NCI-H1694 treated with DMSO at 0.1 percent for 48 hours (cell line): ENCODE measurements at places on chromosomes 7 and 10.

DNA sequence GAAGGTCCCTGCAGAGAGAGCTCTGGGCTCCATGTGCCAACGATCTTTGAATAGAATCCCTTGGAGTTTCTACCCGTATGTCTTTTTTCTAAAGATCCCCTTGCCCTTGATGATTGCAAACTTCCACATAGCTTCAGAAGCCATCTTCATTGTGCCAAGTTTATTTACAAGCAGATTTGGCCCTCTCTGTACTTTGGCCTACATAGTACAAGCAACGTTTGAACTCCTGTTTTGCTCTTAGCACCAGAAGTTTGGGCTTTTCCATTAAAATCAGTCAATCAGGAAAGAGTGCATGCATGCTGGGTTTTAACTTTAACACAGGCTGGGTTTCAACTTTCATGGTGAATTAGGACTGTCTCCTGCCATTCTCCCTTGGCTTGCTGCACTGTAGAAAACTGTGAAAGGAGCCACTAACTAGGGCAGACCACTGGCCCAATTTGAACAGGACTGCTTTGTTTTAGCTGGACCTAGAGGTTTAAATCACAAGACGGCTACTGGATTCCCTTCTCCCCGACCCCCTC is 557.6 kb upstream of the GALNT17 start:
- DNase-seq = no peak

GRCh38 chr10:73168465-73168803 is 515 bp downstream of the FAM149B1 start:
- no peak for DNase-seq

GRCh38 chr7:97002555-97003261 is 2.6 kb upstream of the DLX6 start:
- DNase-seq = no peak

DNA sequence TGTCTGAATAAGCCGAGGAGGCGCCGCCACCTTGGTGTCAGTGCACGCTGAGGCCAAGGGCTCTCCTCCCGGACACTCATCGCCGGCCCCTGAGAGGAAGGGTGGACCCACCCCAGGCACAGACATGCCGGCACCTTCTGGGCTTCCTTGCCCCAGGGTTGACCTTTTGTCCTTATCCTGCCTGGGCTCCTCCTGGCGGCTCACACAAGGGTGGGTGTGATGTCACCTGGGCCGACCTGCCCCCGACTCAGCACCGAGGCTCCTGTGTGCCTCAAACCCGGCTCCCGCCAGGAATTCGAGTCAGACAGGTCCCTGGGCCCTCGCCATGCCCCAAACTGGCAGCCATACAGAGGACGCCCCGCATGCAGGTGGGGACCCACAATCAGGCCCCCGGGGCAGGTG is 17.7 kb upstream of the CFAP46 start:
- no peak for DNase-seq

DNA sequence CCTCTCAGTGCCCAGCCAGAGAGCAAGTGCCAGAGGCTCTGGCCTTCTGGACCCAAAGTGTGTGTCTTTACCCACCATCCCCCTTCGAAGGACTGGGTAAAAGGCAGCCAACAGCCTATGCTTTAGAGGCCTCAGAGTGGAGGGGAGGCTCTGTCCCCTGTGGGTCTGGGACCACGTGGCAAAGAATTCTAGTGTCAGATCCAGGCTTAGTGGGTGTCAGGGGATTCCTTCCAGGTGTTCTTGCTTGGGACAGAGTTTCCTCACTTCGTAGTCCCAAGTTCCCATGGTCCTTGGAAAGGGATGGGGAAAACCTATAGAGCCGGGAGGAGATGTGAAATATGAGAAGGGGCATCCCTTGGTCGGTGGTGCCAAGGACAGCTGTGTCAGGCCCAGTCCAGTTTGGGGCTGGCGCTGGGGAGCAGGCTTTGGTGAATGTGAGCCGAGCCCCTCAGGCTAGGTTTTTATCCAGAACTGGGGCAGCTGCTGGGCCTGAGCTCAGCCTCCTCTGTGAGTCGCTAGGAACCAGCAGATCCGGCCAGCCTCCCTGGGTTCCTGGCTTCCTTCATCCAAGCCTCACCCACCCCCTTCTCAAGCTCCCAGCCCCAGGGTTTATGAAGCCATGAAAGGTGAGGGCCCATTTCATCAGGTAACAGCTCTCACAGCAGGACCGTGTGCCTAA is 71.2 kb downstream of the C10orf105 start:
- no peak for DNase-seq

DNA sequence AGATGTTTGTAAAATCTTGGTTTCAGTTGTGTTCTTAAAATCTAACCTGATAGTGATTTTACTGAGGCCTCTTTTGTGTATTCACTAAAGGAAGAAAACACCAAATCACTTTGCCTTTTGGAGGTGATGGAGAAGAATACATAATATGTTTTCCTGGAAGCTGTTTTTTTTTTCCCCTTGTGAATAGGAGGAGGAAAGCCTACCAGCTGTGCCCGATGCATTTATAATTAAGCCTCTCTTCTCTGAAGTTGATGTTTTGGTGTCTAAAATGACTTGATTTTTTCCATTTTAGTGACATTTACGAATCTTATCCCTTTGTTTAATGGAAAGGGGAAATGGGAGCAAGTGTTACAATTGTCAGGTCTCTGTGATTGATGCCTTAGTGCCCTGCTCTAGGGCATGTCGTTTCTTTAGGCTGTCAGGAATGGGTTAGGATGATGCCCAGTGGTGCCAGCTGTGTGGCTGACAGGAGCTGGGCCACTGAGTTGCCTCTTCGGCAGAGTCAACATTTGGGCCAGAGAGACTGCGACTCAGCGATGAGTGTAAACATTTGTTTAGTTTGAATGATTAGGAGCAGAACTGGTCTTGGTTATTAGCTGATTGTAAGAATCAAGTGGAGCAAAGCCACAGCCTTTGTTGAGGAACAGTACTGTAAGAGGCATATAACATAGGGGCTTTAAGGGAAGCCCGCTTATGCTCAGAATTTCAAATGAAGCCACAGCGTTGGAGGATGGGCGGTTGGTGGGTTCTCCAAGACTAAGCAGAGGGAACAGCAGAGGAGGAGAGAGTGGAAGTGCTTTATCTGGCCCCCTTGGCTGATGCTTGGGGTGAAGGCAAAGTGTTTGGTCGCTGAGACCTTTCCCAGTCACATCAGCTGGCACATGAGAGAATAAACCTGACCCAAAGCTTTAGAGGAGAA is 81.6 kb downstream of the CDK14 start:
- DNase-seq = no peak

DNA sequence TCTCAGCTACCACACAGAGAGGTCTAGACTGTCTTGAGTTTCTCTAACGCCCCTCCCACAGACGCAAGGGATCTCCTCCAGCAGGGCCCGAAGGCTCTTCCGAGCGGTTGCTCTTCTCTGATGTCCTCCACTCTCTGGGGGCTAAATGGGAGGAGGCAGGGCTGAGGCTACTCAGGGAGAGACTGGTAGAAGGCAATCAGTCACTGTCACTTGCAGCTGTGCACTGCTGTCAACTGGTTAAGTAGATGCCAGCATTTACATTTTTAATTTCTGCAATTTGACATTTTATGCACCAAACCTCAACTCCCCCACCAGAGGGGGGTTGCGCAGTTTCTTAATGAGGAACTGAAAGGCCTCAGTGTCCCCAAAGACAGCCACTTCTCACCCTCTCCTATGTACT is 442.8 kb downstream of the PLXNA4 start:
- DNase-seq = no peak

GRCh38 chr7:2843711-2844152 is 376 bp downstream of the GNA12 start:
- no peak for DNase-seq

- DNase-seq = no peak
Observed at GRCh38 chr10:25481467-25481866, 306.7 kb downstream of the GPR158 start.

GRCh38 chr7:33354201-33354600 is 224.8 kb downstream of the BBS9 start:
- no peak for DNase-seq

GRCh38 chr7:80467069-80467468 is 44.8 kb downstream of the GNAT3 start:
- DNase-seq = no peak

GRCh38 chr10:111126077-111126476 is 49.2 kb downstream of the ADRA2A start:
- no peak for DNase-seq

DNA sequence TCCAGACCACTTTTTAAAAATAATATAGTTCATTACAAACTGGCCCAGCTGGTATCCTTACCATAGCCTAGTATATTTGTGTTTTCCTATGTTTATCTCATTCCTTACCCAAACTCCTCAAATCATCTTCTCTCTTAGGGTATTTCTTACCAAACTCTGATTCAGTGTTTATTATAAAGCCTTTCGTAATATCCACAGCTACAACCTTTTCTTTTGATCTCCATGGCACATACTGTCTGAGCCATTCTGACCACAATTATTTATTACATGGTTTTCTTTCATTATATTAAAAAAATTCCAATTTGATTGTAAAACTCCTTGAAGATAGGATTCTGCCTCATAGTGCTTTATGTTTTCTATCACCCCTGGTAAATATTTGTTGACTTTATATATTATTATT is 94.2 kb downstream of the LRMDA start:
- DNase-seq = no peak

GRCh38 chr7:33563651-33564050 is 341.7 kb upstream of the BMPER start:
- no peak for DNase-seq

DNA sequence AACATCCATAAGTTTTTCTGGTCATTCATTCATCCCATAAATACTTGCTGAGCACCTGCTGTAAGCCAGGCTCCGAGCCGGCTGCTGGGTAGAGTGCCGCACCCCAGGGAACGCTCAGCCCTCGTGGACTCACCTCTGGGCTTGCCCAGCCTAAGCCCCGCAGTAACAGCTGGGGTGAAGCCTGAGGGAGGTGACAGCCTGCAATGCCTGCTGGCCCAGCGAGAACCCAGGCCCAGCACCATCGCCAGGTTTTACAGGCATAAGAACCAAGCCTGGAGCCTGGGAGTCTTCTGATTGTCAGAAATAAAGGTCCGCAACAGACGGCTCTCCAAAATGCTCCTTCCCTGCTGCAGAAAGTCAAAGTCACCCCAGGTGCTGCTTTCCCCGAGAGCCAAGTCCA is 205.4 kb downstream of the ZMYND11 start:
- no peak for DNase-seq

DNA sequence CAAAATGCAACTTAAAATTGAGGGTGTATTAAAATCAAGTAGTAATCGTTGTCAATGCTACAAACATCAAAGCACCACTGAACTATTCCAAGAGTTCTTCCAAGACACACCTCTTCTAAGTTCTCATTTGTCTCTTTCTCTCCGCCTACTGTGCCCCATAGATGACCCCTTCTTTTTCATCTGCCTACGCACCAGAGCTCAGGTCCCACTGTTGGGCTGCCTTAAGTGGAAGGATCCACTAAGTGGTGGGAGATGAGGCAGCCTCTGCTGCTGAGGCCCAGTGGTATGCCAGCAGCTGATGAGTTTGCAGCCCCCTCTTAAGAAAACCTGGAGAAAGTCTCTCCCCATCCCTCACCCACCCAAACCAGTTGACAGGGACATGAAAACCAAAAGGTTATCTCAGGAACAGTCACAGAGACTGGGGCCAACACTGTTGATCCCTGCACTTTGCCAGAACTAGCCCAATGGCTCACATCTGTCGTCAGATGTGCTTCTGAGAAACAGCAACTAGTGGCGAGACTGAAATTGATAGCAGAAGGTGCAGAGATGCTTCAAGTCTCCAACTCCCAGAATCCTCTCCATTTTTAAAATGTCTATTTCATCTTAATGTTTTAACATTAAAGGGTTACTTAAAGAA is 88.4 kb downstream of the CHCHD3 start:
- DNase-seq = no peak

GRCh38 chr10:132516771-132517725 is 20.5 kb upstream of the INPP5A start:
- no peak for DNase-seq

- no peak for DNase-seq
Observed at GRCh38 chr7:159030490-159031134, 114.1 kb downstream of the VIPR2 start.

DNA sequence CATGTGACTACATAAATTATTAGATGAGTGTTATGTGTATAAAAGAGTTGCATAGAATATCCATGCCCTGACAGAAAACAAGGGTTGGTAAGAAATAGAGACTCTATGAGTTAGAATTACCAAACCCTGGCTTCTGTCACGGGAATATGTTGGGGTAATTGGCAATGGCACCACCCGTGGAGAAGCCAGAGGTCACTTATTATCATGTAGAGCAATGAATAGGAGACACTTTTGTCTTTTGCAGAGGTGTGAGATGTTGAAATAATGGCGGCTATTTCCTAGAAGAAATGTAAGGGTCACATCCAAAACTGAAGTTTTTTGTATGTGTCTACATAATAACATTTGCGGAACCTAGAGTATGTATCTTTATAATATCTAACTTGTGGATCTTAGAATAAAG is 35.3 kb downstream of the ABCB5 start:
- no peak for DNase-seq

DNA sequence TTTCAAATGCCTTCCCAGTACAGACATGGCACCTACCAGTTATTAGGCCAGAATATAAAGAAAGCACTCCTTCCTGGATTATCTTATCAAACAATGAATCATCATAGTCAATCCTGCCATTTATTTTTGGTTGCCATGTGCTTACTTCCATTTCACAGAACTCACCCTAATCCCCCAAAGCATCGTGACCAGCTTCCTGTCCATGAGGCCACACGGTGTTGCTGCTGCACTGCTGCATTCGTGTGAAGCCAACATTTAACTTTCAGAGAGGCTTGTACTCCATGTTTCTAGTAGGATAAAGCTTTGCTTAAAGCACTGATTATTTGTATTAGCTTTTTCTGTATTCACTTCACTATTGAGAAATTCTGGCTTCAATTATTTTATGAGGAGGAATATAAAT is 14.4 kb downstream of the COL28A1 start:
- DNase-seq = no peak

DNA sequence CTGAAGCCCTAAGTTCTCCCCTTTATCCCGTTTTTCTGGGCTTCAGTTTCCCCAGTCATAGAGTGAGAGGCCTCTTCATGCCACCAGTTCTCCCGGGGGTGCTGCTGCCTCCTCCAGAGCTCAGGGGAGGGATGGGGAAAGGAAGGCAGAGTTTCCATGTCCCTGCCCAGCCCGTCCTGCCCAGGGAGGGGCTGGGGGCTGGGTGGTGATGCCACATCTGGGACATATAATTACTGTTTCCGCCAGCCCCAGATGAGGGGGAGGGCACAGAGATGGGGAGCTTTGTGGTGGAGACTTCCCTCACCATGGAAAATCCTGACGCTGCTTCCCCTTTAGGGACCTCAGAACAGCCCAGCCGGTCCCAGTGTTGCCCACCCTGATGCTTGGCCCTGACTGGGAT is 4.1 kb downstream of the AQP1 start:
- no peak for DNase-seq

- DNase-seq = no peak
Observed at GRCh38 chr7:78396210-78396609, 597.6 kb downstream of the PHTF2 start.

GRCh38 chr7:115574681-115575291 is 455.8 kb downstream of the TFEC start:
- DNase-seq = no peak
